ENCODE measurements at places on chromosomes 16 and 17.

GRCh38 chr16:8645831-8646230, 24.3 kb downstream of the METTL22 start:
- no peak for DNase-seq

DNA sequence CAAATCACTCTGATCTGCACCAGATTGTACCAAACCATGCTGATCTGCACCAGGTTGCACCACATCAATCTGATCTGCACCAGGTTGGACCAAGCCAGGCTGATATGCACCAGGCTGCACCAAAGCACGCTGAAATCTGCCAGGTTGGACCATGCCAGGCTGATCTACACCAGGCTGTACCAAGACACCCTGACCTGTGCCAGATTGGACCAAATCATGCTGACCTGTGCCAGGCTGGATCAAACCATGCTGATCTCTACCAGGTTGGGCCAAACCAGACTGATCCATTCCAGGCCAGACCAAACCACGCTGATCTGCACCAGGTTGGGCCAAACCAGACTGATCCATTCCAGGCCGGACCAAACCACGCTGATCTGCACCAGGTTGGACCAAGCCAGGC, 15.5 kb downstream of the QRICH2 start:
- DNase-seq, result no peak

DNA sequence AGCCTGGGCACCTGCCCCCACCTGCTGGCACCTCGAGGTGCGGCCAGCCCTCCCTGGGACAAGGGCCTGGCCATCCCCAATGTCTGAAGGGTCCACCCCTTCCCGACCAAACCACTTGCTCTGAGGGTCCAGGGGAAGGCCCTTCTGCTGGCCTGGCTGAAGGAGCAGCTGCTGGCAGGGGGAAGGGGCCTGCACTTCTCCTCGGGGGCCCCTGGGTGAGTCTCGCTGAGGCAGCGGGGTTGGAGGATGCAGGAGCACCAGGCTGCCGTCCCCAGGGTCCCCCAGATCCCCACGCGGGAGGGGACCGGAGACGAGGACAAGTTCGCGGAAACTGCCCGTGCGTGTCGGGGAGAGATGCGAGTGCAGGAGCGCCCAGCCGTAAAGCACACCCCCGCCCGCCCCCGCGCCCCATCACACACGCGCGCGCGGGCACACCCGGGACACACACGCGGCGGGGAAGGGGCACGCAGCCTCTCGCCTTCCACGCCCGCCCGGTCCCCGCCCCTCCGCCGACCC, 725 bp upstream of the CACNA1H start:
- DNase-seq, result no peak

- DNase-seq, result peak; percentile 33
Observed at GRCh38 chr17:29645515-29646051, 22.9 kb upstream of the CORO6 start.

DNA sequence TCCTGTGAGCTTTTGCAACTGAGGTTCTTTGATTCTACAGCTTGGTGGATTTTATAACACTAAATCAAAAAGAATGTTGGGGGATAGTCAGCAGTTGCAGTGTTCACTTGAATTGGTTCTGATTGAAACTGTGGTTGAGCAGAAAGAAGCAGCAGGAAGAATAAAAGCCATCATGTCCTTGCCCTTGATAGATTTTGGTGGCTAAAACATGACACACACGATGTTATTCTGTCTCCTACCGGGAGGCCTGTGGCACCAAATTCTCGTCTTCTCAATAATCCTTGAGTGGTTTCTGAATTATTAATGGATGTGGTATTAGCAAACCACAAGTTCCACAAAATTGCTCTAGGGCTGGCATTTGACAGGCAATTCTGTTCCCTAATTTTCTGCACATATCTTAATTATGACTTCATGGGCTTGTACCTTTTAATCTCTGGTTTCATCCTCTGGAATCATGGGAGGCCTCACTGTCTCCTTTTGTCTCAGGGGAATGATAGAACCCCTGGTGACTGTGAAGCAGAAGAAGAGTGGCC, 338.2 kb downstream of the SNX29 start:
- no peak for DNase-seq

DNA sequence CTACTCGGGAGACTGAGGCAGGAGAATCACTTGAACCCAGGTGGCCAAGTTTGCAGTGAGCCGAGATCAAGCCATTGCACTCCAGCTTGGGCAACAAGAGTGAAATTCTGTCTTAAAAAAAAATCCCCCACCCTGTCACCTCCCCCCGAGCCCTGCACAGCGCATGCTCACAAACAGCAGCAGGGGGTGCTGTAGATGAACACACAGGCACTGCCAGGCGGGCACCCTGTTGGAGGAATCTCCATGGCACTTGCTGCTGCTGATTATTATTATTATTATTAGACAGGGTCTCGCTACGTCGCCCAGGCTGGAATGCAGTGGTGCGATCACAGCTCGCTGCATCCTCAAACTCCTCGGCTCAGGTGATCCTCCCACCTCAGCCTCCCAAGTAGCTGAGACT, 24.6 kb downstream of the FZD2 start:
- peak; percentile 16 for DNase-seq

DNA sequence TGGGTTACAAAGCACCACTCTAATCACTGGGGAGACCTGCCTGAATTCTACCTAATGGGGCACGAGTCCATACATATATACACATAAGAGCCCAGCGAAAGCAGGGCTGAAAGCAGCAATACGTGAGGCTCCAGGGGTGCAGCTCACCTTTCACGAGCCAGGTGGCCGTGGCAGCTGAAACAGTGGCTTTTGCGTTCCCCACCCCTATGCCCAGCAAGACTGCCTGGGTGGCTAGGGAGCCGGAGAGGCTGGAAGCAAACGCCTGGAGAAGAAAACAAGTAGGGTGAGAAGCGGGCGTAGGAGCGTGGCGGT, 618 bp downstream of the RUSF1 start:
- DNase-seq, result no peak

DNA sequence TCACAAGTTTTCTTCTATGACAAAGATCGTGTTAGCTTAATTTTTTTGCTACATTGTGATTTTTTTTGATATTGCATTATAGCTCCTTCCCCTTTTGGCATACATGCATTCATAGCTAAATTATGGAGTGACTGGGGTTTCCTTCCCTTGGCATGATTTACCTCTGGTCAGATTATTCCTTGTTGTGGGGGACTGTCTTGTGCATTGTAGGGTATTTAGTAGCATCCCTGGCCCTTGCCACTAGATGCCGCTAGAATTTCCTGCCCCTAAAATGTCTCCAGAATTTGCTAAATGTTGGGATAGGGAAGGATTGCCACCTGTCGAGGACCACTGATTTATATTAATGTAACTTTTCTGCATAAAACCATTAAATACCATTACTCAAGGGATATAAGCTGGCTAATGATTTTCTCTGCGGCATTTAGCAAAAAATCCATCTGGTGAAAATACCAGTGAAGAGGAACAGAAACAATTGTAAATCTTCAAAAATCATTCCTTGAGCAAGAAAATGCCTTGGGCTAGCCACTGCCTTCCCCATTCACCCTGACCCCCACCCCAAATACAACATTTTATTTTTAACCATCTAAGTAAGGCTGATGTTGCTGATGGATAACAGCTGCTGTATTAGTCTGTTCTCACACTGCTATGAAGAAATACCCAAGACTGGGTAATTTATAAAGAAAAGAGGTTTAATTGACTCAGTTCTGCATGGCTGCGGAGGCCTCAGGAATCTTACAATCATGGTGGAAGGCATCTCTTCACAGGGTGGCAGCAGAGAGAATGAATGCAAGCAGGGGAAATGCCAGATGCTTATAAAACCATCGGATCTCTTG, 195.2 kb downstream of the MAP2K6 start:
- peak; percentile 28 for DNase-seq

- peak; percentile 79 for DNase-seq
Observed at GRCh38 chr17:13030459-13031300, 12.9 kb upstream of the ELAC2 start.

DNA sequence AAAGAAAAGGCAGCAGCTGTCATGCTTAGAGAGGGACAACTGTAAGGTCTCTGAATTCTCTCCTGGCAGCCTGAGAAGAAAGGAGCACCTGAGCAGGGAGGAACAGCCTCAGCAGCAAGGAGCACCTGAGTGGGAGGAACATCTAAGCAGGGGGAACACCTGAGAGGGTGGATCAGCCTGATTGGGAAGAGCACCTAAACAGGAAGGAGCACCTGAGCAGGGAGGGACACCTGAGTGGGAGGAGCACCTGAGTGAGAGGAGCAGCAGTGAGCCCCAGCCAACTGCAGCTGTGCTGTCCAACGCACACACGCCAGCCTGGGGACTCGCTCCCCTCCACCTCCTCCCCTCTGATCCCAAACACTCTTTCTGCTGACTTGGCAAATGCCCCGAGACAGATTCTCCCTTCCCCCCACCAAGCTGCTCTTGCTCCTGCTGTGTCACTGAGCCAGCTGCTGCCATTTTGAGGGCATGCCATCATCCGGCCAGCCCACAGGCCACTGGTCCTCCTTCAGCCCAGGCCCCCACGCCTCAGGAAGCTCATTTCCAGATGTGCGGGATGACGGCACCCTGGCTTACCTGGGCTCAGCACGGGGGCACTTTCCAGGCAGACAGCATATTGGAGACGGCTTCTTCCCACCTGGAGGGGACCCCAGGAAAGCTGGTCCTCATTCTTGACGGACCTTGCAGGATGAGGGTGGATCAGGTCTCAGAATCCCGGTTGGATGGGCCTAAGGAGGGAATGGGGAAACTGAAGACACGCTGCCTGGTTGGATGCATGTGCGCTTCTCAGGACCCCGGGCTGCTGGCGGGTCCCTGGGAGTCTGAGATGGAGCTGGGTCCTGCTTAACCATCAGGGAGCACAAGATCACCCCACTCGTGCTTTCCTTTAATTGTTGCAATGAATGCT, 57.7 kb upstream of the RBFOX3 start:
- DNase-seq, result no peak

DNA sequence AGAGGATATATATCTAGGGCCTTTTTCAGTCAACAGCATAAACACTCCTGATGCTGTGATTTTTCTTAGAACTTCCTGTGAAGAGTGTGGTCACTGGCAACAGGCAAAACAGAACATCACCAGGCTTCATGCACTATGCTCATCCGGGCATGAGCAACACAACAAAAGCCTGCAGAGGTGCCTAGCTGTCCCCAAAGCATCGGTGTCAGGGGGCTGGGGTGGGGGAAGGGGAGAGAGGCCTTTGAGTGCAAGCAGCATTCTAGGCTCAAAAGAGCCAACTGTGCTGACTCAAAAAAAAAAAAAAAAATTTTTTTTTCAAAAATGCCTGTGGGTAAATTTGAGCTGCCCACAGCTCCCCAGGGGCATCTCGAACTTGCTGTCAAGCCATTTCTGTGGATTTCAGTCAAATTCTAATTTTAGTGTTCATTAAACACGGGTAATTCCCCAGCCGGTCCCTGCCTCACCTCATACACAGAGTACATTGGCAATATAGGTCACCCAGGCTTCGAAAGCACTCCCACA, 194.6 kb upstream of the DYNLRB2 start:
- no peak for DNase-seq

GRCh38 chr16:66608241-66609138, 4.0 kb downstream of the CMTM3 start:
- DNase-seq, result peak; percentile 81

DNA sequence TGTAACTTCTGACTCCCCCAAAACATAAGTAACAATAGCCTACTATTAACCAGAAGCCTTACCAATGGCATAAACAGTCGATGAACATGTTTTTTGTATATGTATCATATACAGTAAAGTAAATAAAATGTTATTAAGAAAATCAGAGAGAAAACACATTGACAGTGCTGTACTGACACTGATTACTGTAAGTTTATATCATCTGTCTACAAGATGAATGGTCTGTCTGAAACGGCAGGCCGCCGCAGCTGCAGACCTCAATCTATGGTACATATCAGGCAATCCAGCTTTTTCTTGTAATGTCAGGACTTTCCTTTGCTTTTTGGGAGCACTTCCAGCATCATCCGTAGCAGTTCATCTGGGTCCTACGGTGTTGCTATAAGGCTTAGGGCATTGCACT, 44.2 kb upstream of the RPH3AL start:
- no peak for DNase-seq

- peak; percentile 75 for DNase-seq
Observed at GRCh38 chr17:58364270-58364942, 12.4 kb upstream of the SUPT4H1 start.

DNA sequence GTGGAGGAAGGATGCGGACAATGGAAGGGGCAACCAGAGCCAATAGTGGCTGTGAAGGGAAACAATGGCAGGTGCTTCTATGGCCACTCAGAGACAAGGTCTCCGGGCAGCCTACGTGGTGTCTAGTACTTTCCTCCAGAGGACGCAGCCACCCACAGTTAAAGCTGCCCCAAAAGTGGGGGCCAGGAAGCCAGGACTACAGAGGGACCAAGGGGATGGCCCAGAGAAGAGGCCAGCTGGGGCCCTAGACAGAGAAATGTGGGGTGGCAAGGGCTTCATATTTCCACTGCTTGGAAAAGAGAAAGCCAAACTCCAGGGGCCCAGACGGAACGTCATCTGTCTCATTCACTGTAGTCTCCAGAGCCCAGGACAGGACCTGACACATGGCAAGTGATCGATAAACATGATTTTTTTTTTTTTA, 837 bp upstream of the PER1 start:
- DNase-seq, result no peak

DNA sequence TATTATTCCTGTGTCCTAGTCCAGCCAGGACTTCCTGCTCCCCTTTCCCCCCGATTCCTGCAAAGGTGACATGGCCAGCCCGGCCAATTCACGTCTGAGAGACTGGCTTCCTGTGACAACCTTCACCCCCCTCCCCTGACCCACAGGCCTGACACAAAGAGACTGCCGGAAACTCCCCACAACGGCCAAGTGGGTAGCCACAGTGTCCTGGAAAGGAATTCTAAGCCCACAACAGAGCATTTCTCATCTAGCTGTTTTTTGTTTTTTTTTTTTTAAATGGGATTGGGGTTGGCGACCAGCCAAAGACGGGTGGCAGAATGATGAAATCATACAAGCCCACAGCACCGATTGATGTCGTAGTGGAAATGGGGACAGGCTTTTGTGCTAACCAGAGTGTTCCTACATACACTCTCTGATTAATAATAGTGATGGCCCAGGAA, 2.8 kb upstream of the XAF1 start:
- peak; percentile 20 for DNase-seq

GRCh38 chr17:8020776-8021564, 17.9 kb upstream of the ALOX15B start:
- no peak for DNase-seq

- no peak for DNase-seq
Observed at GRCh38 chr17:75457047-75457654, 716 bp downstream of the TMEM94 start.

DNA sequence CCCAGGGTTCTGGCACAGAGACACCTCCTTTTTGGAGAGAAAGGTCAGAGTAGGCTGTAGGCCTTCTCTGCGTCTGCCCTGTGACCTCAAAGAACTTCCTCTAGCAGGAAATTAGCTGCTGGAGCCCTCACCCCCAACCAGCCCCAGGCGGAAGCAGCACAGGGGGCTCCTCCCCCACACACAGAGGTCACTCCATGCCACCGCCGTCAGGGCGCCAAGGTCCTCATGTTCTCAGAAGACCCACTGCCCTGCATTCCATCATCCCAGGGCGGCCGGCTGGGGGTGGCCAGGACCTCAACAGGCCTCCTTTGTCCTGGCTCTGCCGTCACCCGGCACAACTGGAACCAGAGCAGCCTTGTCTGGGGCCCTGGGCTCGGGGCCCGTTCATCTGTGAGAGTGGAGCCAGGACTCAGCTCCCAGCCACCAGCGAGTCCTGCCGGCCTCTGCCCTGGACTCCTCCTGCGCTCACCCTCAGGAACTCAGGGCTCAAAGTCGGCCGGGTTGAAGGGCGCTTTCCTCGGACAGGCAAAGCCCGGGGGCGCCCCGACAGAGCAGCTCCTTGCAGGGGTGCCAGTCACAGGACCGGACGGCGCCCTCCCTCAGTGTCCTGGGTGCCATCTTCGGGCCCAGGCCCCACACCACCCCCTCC, 1.2 kb downstream of the TMC6 start:
- DNase-seq, result peak; percentile 71

GRCh38 chr17:56815711-56816110, 18.0 kb downstream of the C17orf67 start:
- DNase-seq, result no peak

Measured in hematopoietic multipotent progenitor cell treated with erythropoietin and hydrocortisone succinate and interleukin-3 and kit ligand, for 8 days (in vitro differentiated cells).